ENCODE measurements at places on chromosomes 12 and 14.

DNA sequence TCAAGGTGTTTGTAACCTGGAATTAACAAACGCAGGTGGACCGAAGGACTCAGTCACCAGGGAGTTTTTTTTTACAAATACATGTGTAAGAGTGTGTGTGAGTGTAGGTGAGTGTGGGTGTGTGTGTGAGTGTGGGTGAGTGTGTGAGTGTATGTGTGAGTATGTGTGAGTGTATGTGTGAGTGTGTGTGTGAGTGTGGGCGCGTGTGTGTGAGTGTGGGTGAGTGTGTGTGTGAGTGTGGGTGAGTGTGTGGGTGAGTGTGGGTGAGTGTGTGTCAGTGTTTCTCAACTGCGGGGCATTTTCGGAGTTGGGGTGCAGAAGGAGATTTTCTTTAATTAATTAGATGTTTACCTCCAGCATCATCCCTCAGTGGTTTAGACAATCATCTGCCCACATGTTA lies 1178.8 kb downstream of the VRK1 start:
- no peak for DNase-seq

- no peak for DNase-seq
Measured at GRCh38 chr12:124053851-124054250, 80.8 kb downstream of the ZNF664 start.

GRCh38 chr12:46358325-46358700 lies 14.3 kb downstream of the SLC38A2 start:
- no peak for DNase-seq

GRCh38 chr12:95282266-95282665 lies 64.7 kb downstream of the VEZT start:
- no peak for DNase-seq

- no peak for DNase-seq
Measured at GRCh38 chr12:120762086-120762485, 36.5 kb downstream of the ACADS start.

DNA sequence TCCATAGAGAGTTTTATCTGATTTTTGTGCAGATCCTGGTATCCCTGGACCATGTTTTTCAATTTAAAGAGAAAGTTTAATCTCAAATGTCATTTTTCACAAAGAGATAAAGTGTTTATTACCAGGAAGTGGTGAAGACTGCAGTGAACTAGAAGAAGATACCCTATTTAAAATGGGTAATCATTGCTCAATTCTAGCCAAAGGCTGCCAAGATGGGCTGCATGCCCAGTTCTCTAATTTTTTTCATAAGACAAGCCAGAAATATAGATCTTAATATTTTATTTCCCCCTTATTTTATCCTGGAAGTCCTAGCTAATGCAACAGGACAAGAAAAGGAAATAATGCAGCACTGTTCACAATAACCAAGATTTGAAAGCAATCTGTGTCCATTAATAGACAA lies 343.5 kb downstream of the PCNX1 start:
- DNase-seq, result no peak

GRCh38 chr12:41407232-41407799 lies 219.2 kb downstream of the PDZRN4 start:
- no peak for DNase-seq

DNA sequence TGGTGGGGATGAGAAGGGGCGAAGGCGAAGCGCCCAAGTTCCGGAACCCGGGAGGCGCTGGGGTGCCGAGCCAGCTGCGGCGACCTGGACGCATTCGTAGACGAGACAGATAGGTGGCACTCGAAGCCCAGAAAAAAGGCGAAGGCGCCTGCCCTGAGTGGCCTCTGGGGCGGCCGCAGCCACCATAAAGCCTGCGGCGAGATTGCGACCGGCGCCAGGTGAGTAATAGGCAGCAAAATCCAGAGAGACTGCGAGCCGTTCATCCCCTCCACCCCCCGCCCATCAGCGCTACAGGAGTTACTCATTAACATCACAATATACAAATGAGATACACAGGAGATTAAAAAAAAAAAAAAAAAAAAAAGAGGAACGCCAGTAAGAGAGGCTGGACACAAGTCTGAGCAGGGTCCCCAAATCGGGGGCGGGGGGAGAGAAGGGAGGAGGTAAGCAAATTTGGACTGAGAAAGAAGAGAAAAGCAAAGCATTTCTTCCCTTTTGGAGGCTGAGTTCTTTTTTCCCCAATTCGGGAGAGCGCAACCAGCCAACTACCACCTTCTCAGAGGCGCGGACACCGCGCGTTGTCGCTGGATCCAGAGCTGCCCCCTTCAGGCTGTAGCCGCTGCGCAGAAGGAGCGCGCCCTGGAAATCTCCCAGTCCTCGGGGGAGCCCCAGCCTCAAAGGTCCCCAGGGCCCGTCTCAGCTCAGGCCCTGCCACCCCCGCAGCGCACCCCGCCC lies 15.7 kb downstream of the TBX3 start:
- DNase-seq, result no peak

DNA sequence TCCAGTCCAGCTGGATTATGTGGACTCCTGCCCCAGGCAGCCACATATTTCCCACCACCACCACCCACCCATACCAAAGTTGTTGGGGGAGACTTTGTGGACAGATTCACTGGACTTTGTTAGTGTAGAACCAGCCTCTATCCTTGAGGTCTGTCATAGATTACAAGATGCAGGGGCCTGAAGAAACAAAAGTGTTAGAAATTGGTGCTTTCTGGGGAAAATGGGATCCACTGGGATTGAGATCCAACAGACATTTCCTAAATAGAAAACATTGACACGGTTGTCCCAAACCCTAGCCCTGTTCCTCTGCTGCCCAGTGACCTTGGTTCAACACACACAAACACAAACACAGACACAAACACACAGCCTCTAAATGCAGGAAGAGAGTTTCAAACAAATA lies 36.6 kb upstream of the TBX5 start:
- DNase-seq, result no peak

GRCh38 chr12:102475355-102475754 lies 5.0 kb downstream of the IGF1 start:
- no peak for DNase-seq

DNA sequence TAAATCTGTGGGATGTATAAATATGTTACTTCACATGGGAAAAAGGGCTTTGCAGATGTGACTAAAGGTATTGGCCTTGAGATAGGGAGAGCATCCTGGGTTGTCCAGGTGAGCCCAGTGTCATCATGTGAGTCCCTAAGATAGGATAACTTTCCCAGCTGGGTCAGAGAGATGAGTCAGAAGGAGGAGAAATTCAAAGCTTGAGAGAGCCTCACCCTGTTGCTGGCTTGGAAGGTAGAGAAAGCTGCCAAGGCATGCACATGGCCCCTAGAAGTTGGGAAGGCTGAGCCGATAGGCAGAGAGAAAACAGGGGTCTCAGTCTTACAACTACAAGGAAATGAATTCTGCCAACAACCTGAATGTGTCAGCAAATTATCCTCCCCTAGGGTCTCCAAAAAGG lies 213.0 kb downstream of the ADGRD1 start:
- no peak for DNase-seq

DNA sequence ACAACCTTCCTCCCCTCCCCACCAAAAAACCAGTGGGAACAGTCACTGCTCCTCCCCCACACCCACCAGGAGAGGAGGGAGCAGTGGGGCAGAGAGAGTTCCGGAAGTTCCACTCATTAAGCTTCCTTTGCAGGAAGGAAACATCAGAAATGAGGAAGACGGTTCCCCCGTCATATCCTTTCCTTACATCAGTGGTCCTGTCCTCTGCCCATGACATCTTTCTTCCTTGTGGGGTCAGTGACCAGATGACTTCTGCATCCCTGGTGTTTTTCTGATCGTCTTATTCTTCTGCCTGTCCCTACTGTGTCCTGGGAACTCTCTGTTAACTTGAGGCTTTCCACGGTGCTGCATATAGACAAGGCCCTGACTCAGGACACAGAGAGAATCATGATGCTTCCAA lies 40.8 kb upstream of the SPTLC2 start:
- DNase-seq, result no peak

- no peak for DNase-seq
Measured at GRCh38 chr12:124279846-124280360, 15.0 kb upstream of the RFLNA start.

DNA sequence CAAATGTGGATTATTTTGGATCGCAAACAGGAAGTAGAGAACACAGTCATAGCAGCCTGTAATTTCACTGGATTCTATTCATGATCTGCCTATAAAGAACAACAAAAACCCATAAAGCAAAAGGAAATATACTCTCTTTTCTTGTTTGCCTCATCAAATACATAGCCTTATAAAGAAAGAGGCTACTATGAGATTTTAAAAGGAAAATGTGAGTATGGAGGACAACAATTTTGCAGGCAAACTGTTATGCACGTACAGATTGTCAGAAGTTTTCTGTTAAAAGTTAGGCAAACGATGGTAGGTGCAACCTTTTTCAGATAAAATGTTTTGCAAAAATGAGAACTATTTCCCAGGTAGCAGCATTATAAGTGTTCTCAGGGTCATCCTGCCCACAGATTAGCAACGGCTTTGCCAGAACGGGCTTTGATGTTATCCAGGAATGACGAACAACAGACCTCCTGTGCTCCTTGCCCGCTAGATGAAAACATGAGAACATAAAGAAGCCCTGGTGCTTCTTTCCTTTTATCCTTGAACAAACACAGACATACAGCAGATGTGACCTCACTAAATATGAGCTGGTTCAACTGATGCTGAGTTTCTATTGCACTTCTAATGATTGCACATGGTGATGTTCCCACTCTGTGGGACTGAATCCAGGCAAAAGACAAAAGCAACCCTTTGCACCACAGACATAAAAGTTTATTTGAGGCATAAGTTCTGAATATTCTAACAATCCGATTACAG lies 88.1 kb downstream of the ITPR2 start:
- no peak for DNase-seq

- DNase-seq, result no peak
Measured at GRCh38 chr14:35435177-35435576, 30.6 kb upstream of the NFKBIA start.

DNA sequence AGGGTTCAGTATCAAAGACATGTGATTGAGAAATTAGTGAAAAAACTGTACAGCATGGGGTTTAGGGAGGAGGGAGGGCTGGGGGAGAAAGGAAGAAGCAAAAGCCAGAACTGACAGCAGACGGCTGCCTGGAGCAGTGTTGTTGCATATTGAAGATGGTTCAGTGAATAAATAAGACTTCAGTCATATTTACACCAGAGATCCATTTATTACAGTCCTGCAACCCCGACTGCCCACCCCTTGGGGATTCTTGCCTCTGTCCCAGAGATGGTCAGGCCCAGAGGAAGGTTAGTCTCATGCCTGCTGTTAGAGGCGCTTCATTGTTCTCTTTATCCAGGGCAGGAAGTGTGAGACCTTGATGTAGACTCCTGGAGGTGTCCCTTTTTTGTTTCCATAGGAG lies 3.2 kb downstream of the GZMH start:
- no peak for DNase-seq

- DNase-seq, result no peak
Measured at GRCh38 chr12:125149160-125150108, 84.2 kb downstream of the AACS start.

DNA sequence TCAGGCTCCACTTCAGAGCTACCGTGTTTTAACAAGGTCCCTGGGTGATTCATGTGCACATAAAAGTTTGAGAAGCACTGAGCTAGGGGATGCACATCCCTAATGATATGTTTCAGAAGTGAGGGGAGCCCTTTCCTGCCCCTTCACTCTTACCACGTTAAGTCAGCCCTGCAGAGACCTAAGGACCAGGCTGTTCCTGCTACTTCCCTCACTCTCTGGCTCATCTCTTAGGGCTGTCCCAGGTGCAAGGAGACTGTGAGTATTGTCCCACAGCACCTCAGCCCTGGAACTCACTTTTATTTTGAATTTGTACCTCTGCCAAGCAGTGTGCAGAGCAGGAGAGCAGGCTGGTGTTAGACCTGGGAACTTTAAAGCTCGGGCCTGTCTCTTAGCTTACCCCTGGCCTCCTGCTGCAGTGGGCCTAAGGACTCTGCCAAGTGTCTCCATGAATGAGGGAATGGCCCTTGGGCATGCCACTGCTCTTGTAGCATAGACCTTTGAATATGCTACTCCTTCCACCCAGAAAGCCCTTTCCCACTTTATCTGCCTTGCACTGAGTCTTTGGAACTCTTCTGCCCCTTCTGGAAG lies 11.0 kb upstream of the SUSD6 start:
- DNase-seq, result no peak

DNA sequence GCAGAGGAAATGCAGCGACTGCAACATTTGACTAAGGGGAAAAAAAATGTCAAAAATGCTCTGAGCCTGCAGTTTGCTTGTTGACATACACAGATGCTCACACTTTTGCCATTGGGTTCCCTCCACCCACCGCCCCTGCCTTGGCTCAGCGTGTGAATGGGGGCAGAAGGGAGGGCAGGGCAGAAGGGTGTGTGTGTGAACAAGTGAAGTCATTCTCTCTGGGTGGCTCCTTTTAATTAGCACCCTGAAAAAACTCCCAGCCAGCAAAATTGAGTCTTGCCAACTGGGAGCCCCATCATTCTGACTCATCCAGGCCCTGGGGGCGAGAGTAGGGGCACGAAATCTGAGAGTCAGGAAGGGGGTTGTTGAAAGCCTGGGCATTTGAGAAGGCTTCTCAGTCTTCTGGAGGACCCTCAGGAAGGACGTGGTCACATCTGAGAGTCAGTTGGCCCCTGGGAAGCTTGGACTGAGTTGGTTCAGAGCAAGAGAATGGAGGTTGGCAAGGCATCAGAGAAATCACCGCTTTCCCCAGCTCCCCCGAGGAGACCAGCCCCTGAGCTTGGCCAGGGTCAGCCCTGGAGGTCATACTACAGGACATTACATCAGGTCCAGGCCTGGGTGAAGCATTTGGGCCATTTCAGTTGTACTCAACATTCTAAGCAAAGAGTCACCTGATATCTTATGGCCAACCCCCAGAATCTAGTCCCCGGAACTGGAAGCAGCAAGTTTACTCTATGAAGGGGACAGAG lies 22.7 kb upstream of the KRT78 start:
- DNase-seq, result no peak

- DNase-seq, result no peak
Measured at GRCh38 chr12:109014984-109015765, 5.7 kb downstream of the SVOP start.

GRCh38 chr14:57051633-57052032 lies 217.1 kb downstream of the EXOC5 start:
- DNase-seq, result no peak

GRCh38 chr12:121925358-121925695 lies 6.9 kb downstream of the CFAP251 start:
- no peak for DNase-seq

GRCh38 chr12:88258396-88258795 lies 116.3 kb downstream of the TMTC3 start:
- DNase-seq, result no peak

GRCh38 chr12:107429006-107429705 lies 256.4 kb upstream of the PWP1 start:
- no peak for DNase-seq

GRCh38 chr12:83016218-83016835 lies 329.6 kb downstream of the TMTC2 start:
- no peak for DNase-seq

DNA sequence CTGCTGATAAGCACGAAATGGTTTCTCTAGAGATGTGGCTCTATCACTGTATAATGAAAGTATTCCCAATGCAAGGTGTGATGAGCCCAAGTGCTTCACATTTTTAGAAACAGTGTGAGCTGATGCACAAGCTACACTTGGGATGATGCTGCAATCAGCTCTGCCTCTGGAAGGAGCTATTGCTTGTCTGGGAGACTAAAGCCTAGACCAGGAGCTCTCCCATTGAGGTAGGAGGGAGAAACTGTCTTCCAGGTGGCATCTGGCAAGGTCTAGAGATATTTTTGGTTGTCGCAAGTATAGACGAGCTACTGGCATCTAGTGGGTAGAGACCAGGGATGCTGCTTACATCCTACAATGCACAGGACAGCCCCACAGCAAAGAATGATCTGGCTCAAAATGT lies 42.0 kb downstream of the HECTD4 start:
- no peak for DNase-seq

GRCh38 chr12:132481771-132482745 lies 7.9 kb upstream of the FBRSL1 start:
- no peak for DNase-seq
